ENCODE measurements at places on chromosomes 2 and 18. TPM values are rescaled to one million over a fixed set of nuclear protein-coding genes. Genes with fewer than 3 reads are reported as not detected.

The GAD1 gene
- 15.7 TPM for total RNA-seq

The FTCDNL1 gene
- total RNA-seq, result 1.0 TPM

The NTSR2 gene
- not detected for total RNA-seq

The KCMF1 gene
- 68.8 TPM for total RNA-seq

The SGPP2 gene
- total RNA-seq, result 0.04 TPM

The DSEL gene
- total RNA-seq, result 0.07 TPM

The SAG gene
- total RNA-seq, result not detected

The WNT6 gene
- not detected for total RNA-seq

The AUP1 gene
- 166 TPM for total RNA-seq

The OSBPL6 gene
- total RNA-seq, result 12.6 TPM

The LYG2 gene
- not detected for total RNA-seq

The IL1R2 gene
- 0.13 TPM for total RNA-seq

The EPB41L3 gene
- total RNA-seq, result 0.44 TPM

The LAMA1 gene
- total RNA-seq, result 0.18 TPM

The SCG2 gene
- total RNA-seq, result 0.78 TPM

The CHRNG gene
- total RNA-seq, result not detected

The RBMS1 gene
- 0.38 TPM for total RNA-seq

The CDKL4 gene
- not detected for total RNA-seq

The KLHL41 gene
- total RNA-seq, result not detected

The MTIF2 gene
- total RNA-seq, result 84.5 TPM

The GPR45 gene
- total RNA-seq, result not detected

The CFAP221 gene
- total RNA-seq, result 0.35 TPM

The ANKRD29 gene
- not detected for total RNA-seq

The DGUOK gene
- 92.5 TPM for total RNA-seq

The SNX17 gene
- total RNA-seq, result 72.5 TPM

The CHRNA1 gene
- total RNA-seq, result not detected

The PKDCC gene
- 1.3 TPM for total RNA-seq

The HOXD4 gene
- total RNA-seq, result not detected

The IL1F10 gene
- not detected for total RNA-seq

The MIB1 gene
- total RNA-seq, result 37.1 TPM

The ZNF396 gene
- total RNA-seq, result 2.0 TPM

The FBXO48 gene
- 0.64 TPM for total RNA-seq

The SPATA3 gene
- total RNA-seq, result not detected

The ADD2 gene
- total RNA-seq, result 59.6 TPM

The DNAH7 gene
- total RNA-seq, result 0.36 TPM

The GAREM1 gene
- 0.33 TPM for total RNA-seq

The ATP6V1B1 gene
- total RNA-seq, result not detected

The AQP12B gene
- not detected for total RNA-seq

The PRSS56 gene
- total RNA-seq, result not detected

The SCLY gene
- total RNA-seq, result 32.2 TPM

The OTOS gene
- not detected for total RNA-seq

The RFTN2 gene
- not detected for total RNA-seq

The ELOA2 gene
- not detected for total RNA-seq

The LAMA3 gene
- 0.07 TPM for total RNA-seq

The RESP18 gene
- not detected for total RNA-seq

The SEPTIN10 gene
- 0.40 TPM for total RNA-seq

The CMPK2 gene
- total RNA-seq, result 7.2 TPM

The ZNF142 gene
- total RNA-seq, result 25.4 TPM

The TEKT4 gene
- 0.58 TPM for total RNA-seq

The ATG16L1 gene
- total RNA-seq, result 21.1 TPM

The SCYGR4 gene
- not detected for total RNA-seq

The IL18RAP gene
- 5.2 TPM for total RNA-seq

The SCN9A gene
- 8.5 TPM for total RNA-seq

The SERPINB11 gene
- not detected for total RNA-seq

The UGT1A3 gene
- not detected for total RNA-seq

The CAB39 gene
- 70.4 TPM for total RNA-seq

All from K562 (cell line).